ENCODE measurements at places on chromosomes 2 and 18. TPM values are rescaled to one million over a fixed set of nuclear protein-coding genes. Genes with fewer than 3 reads are reported as not detected.

Gene CD8B
- total RNA-seq, result 0.97 TPM

Gene PARD3B
- total RNA-seq, result 15.8 TPM

Gene ST6GAL2
- total RNA-seq, result 7.5 TPM

Gene IL36B
- total RNA-seq, result 1.5 TPM

Gene CHRNA1
- not detected for total RNA-seq

Gene PNO1
- 14.5 TPM for total RNA-seq

Gene ACTG2
- total RNA-seq, result 107 TPM

Gene NYAP2
- 0.18 TPM for total RNA-seq

Gene CTAGE1
- total RNA-seq, result not detected

Gene FNDC4
- 8.7 TPM for total RNA-seq

Gene SF3B1
- 259 TPM for total RNA-seq

Gene CDK15
- not detected for total RNA-seq

Gene FOXI3
- total RNA-seq, result not detected

Gene FSIP2
- total RNA-seq, result not detected

Gene CNDP1
- total RNA-seq, result not detected

Gene POTEI
- total RNA-seq, result not detected

Gene TUBA4A
- 193 TPM for total RNA-seq

Gene TMEM247
- total RNA-seq, result not detected

Gene CGREF1
- total RNA-seq, result 2.6 TPM

Gene PAIP2B
- 6.5 TPM for total RNA-seq

Gene FMNL2
- 19.8 TPM for total RNA-seq

Gene ATP8B1
- total RNA-seq, result 37.8 TPM

Gene AGXT
- not detected for total RNA-seq

Gene PCARE
- not detected for total RNA-seq

Gene ODC1
- 20.6 TPM for total RNA-seq

Gene HOXD1
- total RNA-seq, result 0.19 TPM

Gene BOLL
- total RNA-seq, result not detected

Gene SLC4A5
- 1.7 TPM for total RNA-seq

Gene SCN7A
- 0.99 TPM for total RNA-seq

Gene IGFBP5
- 68.9 TPM for total RNA-seq

Gene AGAP1
- total RNA-seq, result 7.2 TPM

Gene UGT1A4
- total RNA-seq, result 3.8 TPM

Gene CNTNAP5
- total RNA-seq, result not detected

Gene LTBP1
- total RNA-seq, result 19.2 TPM

Gene STEAP3
- 24.1 TPM for total RNA-seq

Gene UPP2
- not detected for total RNA-seq

Gene SERPINB10
- total RNA-seq, result not detected

Gene AQP12A
- not detected for total RNA-seq

Gene CAPG
- total RNA-seq, result 185 TPM

Gene LIMS1
- total RNA-seq, result 66.2 TPM

Gene PROC
- not detected for total RNA-seq

Gene OTX1
- total RNA-seq, result not detected

Gene SGPP2
- total RNA-seq, result 33.6 TPM

Gene PLGLB1
- not detected for total RNA-seq

Gene ARHGAP15
- 4.1 TPM for total RNA-seq

Gene ATG4B
- 43.5 TPM for total RNA-seq

Gene KLHL14
- total RNA-seq, result 0.49 TPM

Gene SPHKAP
- not detected for total RNA-seq

Gene ALK
- total RNA-seq, result 0.19 TPM

Gene GTF3C2
- total RNA-seq, result 37.2 TPM

Gene VSNL1
- 88.3 TPM for total RNA-seq
